ENCODE measurements at places on chromosomes 6 and 20.

DNA sequence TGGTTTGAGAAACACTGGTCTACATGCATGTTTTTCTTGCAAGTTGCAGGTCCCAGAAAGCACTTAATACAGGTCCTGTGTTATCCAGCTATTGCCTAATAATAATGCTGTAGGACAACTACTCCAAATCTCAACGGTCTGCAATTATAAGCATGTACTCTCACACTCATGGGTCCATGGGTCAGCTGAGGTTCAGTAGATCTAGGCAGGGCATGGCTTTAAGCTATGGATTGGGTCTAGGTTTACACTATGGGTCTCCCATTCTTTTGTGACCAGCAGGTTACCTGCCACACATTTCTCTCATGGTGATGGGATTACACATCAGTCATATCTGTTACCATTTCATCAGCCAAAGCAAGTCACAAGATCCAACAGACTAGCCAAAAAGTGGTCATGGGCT, 13.9 kb downstream of the ISM1 start:
- no peak for DNase-seq

DNA sequence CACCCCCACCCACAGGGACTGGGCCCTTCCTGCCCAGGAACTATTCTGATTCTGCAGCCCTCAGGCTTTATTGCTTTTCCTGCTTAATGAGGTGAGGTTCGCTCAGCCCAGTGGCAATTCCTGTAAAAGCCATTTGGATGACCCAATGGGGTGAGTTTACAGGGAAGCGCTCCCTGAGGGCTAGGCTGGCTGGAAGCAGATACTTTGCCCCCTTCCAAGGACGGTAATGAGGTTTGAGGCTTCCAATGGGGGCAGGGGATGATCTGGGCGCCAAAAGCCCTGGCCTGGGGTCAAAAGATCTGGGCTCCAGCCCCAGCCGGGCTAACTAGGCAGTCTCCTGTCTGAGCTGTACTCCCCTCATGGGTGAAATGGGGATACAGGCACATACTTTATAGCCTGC, 41.8 kb downstream of the RIPOR3 start:
- no peak for DNase-seq

DNA sequence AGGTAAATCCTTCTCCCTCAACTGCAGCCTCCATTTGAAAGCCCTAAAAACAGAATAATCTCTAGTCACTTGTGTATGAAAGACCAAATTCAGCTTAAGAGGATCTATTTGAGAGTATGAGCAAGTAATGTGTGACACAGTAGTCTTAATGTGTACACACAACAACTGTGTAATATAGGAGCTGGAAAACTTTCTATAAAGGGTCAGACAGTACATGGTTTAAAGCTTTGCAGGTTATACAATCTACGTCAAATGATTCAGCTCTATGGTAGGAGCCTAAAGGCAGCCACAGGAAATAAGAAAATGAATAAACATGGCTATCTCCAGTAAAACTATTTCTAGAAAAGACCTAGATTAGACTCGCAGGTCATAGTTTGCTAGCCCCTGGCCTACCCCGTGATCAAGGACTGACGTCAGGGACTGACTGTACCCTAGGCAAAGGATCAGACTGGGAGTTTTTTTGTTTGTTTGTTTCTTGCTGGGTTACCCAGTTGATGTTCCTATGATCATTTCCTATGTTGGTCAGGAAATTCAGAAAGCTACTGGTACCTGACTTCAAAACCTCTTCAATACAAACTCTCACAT, 39.7 kb downstream of the BTBD9 start:
- DNase-seq, result no peak

GRCh38 chr20:53284256-53284655, 309.4 kb downstream of the ZNF217 start:
- DNase-seq, result peak; percentile 80

- no peak for DNase-seq
Observed at GRCh38 chr20:54573838-54574237, 98.4 kb downstream of the DOK5 start.

Data from NCI-H82 (cell line).